ENCODE measurements at places on chromosomes 5 and 9.

DNA sequence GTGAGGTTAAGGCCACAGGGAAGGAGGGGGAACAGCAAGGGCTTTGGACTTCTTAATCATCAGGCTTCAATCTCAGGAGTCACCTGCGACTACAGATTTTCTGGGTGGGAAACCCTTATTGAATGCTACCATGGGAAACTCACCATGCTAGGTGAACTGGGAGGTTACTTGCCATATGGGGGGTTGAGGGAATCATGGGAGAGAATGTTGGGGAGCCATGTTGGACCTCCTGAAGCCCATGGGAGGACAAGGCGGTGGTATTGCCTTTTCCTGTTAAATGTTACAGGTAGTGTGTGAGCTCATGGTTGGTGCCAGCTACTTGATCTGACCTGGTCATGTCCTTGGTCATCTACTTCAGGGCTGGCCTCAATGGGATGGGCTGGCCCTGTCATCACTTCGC is 31.4 kb downstream of the NEUROG1 start:
- no peak for DNase-seq

- DNase-seq = no peak
Observed at GRCh38 chr5:83085106-83085505, 7.8 kb downstream of the XRCC4 start.

DNA sequence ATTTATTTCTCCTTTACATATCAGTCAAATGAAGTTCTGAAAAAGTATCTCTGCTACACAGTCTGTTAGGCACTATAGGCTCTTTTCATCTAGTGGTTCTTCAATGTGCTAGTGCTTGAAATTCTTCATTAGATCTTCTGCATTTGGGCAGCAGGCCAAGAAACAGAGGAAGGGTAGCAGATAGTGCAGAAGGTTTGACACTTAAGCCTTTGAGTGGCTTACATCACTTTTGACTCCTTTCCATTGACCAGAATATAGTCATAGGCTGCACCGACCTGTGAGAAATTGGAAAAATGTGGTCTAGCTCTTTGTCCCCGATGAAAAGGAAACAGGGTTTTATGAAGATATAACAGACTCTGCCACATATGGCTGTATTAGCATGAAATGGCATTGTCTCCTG is 459.5 kb upstream of the PTGER4 start:
- no peak for DNase-seq

DNA sequence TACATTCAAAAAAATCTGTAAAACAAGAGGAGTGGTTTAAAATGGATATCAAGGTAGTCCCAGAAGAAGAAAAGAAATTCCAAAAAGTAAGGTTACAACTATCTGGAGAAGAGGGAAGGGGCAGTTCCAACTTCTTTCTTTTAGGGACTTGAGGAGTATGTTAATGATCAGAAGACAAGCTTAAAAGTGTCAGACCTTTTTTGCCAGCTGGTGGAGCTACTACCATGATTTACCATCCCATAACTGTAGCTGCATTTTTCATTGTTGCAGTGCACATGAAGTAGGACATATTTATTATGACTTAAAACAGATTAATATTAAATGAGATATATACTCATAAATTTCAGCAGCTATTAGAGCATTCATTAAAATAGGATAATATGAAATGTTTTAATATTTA is 158.5 kb upstream of the RGS7BP start:
- no peak for DNase-seq

GRCh38 chr5:116340799-116341198 is 233.8 kb downstream of the SEMA6A start:
- DNase-seq = no peak

DNA sequence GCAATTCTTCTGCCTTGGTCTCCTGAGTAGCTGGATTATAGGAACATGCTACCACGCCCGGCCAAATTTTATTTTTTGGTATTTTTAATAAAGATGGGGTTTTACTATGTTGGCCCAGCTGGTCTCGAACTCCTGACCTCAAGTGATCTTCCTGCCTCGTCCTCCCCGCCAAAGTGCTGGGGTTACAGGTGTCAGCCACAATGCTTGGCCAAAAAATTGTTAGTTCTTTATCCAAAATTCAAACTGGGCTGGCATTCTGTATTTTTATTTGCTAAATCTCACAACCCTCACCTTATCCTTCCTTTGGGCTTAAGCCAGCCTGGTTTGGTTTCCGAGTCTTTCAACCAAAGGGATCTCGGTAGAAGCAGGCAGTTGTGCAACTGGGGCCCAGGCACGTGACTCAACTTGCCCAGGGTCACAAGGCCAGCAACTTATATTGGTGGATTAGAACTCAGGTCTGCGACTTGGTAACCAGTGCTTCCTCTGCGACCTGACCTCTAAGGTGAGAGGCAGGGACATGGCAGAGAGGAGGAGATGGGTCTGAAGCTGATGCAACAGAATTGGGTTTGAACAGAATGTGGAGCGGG is 26.5 kb upstream of the BOD1 start:
- DNase-seq = no peak

DNA sequence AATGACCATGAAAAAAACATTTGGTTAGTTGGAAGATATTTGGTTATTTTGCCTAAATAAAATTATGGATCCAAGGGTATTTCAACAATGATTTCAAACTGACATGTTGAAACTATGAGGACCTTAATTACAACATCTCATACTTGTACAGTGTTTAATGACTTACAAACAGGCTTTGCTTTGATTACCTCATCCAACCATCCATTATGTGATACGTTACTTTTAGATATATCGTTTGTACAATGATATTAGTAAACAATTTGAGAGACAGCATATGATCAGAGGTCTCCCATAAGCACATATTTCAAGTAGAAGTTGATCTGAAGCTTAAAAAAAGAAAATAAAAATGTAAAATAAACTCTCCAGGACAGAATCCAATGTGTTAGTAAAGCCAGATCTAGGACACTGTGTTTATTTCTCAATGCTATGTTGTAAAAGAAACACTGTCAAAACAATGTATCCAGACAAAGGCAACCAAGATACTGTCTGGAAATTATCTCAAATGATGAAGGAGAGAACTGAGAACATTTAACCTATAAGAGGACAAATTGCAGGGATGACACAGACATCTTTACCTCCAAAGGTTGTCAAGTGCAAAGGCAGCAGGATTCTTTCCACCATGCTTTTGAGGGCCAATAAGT is 116.0 kb upstream of the TARS1 start:
- DNase-seq = no peak

DNA sequence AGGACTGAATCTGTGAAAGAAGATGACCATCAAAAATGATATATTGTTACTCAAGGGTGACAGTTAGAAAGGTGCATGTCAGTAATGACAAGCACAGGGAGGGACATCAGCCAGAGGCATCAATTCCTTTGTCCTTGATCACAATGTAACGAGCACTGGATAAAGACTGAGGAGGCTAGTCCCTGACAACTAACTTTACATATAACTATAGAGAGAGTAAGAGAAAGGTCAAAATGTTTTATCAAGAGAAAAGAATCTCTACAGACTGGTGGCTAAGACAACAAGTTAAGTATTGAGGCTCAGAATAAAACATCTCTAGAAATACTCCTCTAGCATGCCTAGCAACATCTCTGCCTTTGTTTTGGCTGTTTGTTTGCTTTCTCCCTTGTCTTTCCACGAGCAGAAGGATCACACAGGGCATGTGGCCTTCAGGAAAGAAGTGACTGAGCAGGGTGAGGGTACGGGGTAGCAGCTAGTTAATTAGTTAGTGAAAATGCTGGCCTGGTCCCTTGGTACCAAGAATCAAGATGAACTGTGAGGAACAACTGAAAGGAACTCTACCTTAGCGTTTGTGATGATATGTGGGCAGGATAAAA is 724.1 kb upstream of the MEF2C start:
- no peak for DNase-seq

DNA sequence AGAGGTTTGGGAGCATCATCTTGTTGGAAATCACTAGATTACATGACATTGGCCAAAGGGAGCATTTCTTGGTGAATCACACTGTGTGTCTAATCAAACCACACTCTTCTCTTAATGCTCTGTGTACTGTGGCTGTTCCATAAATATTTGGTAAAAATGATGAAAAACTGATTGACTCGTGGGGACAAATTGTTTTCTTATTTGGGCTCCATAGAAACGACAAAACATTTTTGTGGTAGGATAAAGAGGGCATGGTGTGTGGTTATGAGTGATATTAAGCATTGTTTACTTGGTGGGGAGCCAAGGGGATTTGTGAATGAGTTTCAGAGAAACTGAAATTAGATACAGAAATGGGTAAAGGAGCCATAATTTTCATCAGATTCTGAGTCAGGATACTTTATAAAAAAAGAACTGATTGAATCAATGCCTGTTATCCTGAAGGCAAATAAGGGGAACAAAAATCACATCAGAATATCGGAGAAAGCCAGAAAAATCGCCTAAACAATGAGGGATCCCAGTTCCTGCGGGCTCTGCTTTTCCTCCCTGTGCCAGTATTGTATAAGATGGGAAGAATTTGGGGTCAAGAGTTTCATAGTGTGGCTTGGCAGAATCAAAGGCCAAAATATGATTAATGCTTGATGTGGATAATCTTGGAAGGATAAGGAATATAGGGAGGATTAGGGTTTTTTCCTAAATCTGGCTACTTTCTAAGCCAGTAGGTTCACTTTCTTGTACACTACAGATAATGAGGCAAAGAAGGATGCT is 33.3 kb downstream of the FBXL7 start:
- peak; percentile 39 for DNase-seq

GRCh38 chr5:81631124-81631523 is 119.8 kb downstream of the SSBP2 start:
- DNase-seq = no peak

DNA sequence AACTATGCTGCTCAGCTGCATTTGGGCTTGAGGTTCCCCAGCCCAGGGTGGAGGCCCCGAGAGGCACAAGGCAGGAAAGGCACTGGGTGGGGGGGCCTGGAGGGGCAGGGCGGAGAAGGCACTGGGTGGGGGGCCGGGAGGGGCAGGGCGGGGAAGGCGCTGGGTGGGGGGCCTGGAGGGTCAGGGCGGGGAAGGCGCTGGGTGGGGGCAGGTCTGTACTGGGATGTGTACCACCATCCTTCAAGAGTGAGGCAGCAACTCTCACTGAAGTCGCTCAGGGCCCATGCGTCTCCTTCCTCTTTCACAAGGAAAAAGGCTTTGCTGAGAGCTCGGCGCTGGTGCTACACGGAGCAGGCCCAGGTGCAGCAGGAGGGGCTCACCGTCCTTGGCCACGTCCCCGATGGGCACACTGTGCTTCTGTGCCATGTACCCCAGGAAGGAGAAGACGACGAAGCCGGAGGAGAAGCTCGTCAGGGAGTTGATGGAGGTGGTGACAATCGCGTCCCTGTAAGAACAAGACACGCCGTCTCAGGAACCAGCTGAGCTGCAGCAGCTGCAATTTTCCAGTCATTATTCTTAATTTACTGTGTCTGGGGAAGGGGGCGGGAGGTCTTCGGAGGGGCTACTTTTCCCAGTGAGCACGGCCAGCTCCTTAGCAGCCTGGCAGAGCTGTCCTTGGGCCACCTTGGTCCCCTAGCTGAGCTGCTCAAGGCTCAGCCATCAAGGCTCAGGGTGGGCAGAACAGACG is 30.8 kb downstream of the SLC6A3 start:
- no peak for DNase-seq

DNA sequence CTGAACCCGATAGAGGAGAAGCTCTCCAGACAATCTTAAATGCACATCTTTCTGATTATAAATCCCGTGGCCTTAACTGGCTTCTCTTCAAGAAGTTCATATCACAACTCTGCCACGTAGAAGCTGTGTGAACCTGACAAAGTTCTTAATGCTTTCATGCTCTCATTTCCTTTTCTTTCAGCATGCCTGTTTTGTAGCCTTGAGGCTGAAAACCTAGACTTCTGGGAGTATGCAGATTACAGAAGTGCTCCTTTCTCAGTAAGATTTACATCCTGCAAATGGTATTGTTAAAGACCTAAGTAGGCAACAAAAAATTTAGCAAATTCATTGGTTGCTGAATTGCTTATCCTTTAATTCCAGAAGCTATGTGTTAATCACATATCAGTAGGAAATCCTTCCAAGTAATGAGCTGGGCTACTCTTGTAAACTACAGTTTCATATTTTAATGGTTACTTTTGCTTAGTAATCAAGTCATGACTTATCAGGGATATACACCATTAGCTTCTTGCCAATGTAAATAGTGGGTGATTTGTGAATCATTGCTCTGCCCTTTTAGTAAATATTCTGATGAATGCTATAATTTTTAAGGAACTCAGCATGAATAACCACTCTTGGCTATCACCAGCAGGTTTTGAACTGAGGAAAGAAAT is 334.7 kb downstream of the FBXL7 start:
- peak; percentile 83 for DNase-seq

DNA sequence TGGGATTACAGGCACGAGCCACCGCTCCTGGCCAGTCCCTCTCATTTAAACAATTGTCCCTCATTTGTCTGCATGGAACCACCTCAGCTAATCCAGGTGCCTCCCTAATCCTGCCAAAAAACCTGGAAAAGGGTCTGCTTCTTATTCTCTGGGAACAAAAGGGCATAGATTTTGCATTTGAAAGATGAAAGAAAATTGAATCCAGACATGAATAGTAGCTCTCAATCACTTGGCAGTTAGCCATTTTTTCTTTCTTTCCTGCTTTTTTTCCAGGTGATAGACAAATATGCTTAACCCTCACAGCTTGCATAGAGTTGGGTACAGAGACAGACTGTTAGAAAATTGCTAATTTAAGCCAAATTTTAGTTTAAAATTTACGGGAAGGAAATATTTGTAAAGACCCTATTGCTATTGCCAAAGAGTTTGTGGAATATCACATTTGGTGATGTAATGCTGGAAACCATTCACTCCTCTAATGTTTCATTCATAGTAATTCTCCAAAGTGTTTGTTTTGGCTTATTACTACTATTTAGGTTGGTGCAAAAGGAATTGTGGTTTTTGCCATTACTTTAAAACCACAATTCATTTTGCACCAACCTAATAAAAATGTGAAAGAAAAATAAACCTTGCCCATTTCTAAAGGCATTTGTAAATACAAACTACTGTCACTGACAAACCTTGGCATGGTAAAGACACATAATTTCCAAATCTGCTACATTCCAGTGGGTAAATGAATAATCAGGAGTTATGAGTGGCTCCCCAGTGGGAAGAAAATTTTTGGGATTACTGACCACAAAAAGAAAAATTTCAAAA is 80.5 kb upstream of the JAK2 start:
- DNase-seq = peak; percentile 89

- no peak for DNase-seq
Observed at GRCh38 chr5:407801-408268, 35.1 kb upstream of the EXOC3 start.

DNA sequence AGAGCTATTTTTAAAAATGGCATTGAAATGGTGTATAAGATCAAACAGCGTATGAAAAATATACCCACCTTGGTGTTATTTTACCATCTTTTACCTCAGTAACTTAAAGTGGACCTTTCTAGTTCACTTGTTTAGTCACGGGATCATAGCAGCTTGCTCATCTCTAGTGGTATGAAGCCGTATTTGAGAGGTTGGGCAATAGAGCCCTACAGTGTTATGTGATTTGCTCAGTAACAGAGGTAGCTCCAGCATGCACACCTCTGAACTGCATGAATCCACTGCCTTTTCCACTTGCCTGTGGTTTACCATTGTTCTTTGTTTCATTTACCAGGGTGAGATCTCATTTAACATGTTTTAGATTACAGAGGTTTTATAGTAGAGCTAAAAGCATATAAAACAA is 134.4 kb downstream of the ATG10 start:
- no peak for DNase-seq

All from AG09309 (cell line).